Germinal center (tissue), 1 donor: ENCODE measurements at places on chromosomes 12 and 14.

- DNase-seq = no peak
These were observed 143.6 kb downstream of the ITPR2 start for GRCh38 chr12:26689281-26689841.

- no peak for DNase-seq
These were observed 5.7 kb downstream of the FAM222A start for GRCh38 chr12:109719123-109720022.

GRCh38 chr14:55841625-55842024 is 261.6 kb downstream of the KTN1 start:
- DNase-seq = no peak

- no peak for DNase-seq
These were observed 146.4 kb upstream of the CCDC198 start for GRCh38 chr14:57640036-57640435.

DNA sequence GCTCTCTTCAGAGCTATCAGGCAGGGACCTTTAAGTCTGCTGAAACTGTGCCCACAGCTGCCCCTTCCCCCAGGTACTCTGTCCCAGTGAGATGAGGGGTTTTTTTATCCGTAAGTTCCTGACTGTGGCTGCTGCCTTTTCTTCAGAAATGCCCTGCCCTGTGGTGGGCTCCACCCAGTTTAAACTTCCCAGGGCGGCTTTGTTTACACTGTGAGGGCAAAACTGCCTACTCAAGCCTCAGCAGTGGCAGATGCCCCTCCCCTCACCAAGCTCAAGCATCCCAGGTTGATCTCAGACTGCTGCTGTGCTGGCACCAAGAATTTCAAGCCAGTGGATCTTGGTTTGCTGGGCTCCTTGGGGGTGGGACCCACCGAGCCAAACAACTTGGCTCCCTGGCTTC is 46.9 kb upstream of the SLC16A7 start:
- DNase-seq = no peak

- DNase-seq = no peak
These were observed 261.4 kb downstream of the TTC8 start for GRCh38 chr14:89085737-89086382.

DNA sequence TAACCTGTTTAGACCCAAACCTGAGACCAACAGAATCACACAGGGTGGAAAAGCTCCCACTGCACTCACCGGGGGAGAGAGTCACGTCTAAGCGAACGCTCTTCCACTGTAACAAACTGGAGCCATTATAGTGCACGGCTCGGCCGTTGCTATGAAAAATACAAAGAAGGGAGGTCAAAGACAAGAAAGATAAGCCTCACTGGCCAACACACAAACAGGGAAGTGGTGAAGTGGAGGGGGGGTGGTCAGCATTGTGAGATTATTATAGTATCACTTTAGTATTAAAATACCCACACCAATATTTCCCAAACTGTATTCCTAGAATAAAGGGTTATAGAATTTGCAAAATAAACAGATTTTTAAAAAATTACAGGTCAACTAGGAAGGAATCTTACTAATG is 90.9 kb downstream of the TRAFD1 start:
- no peak for DNase-seq

- DNase-seq = no peak
These were observed 101.0 kb downstream of the RTN1 start for GRCh38 chr14:59769586-59769985.
